ENCODE measurements at places on chromosomes 2 and 18.

- no peak for DNase-seq
Measured at GRCh38 chr2:133498662-133499585, 69.3 kb downstream of the NCKAP5 start.

DNA sequence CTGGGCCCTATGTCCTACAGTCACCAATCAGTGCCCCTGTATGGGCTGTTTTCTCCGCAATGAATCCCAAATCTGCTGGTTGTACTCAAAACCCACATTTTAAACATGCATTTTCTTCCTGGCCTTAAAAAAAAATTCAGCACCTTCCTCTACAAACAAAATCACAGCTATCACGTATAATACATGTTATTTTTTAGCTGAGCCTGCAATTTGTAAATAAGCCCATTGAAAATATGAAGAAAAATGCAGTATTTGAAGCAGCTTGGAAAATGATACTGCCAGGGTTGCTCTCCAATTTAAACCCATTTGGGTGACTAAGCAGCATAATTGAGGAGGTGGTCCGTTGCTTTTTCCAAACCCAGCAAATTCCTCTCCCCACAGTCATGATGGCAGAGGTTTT lies 33.0 kb upstream of the GYPC start:
- no peak for DNase-seq

GRCh38 chr2:86263956-86264355 lies 64.7 kb downstream of the MRPL35 start:
- DNase-seq: no peak

DNA sequence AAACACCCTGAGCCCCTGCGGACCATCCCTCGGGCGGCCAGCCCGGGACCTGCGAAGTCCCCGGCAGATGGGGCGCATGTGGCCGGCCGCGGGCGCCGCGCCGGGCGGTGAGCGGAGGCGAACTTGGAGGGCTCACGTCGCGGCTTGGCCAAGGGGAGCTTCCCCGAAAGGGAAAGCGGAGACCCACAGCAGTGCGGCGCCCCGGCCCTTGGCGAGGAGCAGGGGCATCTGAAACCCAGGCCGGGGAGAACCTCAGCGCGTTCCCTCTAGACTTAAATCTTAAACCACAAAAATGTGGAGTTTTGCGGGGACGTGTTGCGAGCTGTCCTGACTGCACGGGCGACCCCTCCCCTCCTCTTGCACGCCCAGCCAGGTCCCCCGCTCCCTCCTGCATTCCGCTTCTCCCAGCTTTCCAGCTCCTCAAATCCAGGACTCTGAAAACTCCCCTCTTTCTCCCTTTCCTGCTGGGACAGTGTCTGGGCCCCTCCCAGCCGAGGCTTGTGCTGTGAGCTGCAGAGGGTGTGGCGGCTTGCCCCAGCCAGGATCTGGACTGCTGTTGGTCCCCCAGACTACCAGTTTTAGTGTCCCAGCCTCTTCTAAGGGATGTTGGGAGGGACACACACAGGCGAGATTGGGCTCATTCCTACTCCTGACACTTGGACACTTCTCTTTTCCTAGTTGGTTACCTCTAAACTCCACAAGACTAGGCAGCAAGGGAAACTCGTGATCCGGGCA lies 1.3 kb downstream of the FMNL2 start:
- no peak for DNase-seq

- no peak for DNase-seq
Measured at GRCh38 chr2:2635025-2635528, 304.0 kb upstream of the MYT1L start.

GRCh38 chr2:178912416-178913048 lies 105.3 kb upstream of the TTN start:
- no peak for DNase-seq

GRCh38 chr18:35581898-35582641 lies 530 bp downstream of the GALNT1 start:
- no peak for DNase-seq

DNA sequence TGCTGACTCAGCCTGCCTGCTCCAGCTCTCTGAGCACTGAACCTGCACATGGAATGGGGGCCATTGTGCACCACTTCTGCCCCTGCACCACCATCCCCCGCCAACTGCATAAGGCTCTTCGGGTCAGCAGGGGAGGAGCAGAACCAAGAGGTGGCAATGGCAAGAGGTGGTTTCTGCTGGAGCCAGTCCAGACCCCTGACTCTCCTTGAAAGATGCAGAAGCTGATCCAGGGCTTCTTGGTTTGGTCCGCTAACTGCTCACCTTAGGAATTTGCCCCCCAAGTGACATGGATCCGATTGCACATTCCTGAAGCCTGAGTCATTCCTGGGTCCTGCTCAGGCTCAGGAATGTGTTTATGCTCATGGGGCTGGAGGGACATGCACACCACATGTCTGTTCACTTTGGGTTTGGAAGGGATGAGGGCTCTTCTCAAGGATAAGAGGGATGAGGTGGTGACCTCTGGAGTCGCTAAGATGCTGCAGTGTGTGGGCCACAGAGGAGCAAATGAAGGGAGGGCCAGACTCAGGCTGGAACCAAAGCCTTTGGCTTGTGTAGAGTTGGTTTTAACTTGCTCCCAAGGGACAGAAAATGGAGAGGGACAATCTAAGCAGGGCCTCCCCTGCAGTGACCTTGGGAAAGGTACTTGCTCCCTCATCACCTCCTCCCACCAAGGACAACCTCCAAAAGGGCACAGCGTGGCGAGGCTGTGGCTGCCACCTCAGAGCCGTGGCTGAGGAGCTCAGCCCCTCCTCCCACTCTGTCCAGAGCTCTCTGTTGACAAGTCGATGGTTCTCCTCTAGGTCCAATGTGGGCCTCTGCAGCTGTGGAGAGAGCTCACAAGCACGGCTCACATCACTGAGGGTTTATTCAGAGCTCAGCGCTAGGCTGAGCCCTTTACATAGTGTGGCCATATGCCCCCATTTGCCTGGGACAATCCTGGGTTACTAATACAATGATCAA lies 66.2 kb downstream of the HS1BP3 start:
- no peak for DNase-seq

GRCh38 chr18:36432880-36433555 lies 135.5 kb downstream of the FHOD3 start:
- DNase-seq: no peak

Measured in stimulated activated CD4-positive, alpha-beta T cell treated with anti-CD3 and anti-CD28 coated beads, Interleukin-1b, Interleukin-23, amount 100 ng/mL, for 1 hour (primary cell).